ENCODE measurements at places on chromosomes 11 and 22.

DNA sequence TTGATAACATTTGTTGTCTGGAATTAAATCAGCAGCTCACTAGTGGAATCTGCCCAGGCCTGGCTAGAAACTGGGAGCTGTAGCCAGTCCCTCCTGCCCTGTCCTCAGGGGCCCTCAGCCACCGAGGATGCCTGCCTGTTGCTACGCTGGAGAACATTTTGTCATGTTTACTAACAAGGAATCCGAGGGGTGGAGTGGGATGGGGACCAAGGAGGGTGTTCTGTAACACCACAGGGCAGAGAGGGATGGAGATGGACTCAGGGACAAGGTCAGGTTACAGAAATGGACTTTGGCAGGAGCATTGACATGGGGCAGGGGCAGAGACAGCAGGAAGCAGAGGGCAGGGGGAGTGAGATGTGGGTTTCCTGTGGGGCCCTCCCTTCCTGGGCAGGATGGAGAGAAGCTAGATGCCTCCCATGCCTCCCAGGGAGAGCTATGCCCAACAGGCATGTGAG is 45.8 kb upstream of the AMPD3 start:
- no peak for DNase-seq

DNA sequence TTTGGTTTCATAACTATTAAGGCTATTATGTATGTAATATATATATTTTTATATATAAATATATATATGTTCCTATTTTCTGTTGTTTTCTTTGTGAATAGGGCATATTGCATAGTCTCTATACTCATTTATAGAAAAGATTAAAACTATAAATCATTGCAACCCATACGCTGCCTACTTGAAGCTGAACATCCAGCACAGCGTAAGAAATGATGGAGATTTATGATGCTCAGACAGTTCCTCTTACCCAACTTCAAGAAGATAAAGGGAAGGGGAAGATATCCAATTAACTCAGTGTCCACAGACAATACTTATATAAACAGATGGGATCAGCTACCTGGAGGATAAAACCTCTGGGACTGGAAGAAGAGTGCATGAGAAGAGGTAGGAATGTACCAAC is 791.7 kb downstream of the FAM181B start:
- DNase-seq = no peak

GRCh38 chr11:104191124-104191523 is 27.2 kb upstream of the PDGFD start:
- DNase-seq = no peak

GRCh38 chr11:12189543-12190235 is 79.3 kb downstream of the MICAL2 start:
- peak; percentile 62 for DNase-seq

GRCh38 chr22:17012267-17012666 is 4.2 kb upstream of the GAB4 start:
- no peak for DNase-seq

DNA sequence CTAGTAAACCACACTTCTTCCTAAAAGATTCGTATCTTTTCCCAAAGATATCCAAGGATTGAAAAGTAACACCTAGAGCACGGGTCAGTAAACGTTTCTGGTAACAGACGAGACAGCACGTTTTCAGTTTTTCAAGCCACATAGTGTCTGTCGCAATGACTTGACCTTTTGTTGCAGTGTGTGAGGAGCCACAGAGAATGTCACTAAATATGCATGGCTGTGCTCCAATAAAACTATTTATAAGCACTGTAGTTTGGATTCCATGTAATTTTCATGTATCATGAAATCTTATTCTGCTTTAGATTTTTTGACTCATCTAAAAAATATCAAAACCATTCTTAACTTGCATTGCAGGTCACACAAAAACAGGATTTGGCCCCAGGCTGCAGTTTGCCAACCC is 18.3 kb upstream of the MICAL3 start:
- no peak for DNase-seq

GRCh38 chr11:94129512-94130297 is 1.1 kb downstream of the PANX1 start:
- peak; percentile 17 for DNase-seq

DNA sequence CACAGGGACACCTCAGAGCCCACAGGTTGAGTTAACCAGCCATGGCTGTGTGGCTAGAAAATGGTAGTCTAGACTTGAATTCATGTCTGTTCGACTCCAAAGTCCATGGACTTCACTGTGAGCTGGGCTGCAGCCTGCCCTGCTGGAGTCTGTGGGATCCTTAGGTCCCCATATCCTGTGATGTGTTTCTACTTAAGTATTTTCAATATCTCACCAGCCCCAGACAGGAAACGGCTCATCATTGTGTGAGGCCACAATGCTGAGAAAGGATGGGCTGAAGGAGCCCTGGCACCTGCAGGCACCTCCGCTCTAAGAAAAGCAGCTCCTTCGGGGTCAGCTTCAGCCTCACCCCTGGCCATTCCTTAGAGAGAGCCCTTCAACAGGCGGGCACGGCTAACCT is 93.1 kb downstream of the NAT10 start:
- DNase-seq = no peak

DNA sequence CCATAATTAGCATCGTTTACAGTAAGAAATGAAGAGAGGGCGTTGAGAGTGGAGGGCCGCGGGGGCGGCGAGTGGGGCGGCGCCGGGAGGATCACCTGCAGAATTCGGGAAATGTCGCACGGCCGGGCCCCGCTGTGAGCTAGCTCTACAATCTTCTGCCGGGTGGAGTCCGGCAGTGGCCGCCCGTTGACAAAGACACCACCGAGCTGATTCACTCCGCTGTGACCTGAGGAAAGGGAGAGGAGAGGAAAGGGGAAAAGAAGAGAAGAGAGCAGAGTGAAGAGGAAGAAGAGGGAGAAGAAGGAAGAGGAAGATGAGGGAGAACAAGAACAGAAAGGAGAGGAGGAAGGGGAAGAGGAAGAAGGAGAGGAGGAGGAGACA is 8.5 kb downstream of the PAX6 start:
- DNase-seq = no peak

DNA sequence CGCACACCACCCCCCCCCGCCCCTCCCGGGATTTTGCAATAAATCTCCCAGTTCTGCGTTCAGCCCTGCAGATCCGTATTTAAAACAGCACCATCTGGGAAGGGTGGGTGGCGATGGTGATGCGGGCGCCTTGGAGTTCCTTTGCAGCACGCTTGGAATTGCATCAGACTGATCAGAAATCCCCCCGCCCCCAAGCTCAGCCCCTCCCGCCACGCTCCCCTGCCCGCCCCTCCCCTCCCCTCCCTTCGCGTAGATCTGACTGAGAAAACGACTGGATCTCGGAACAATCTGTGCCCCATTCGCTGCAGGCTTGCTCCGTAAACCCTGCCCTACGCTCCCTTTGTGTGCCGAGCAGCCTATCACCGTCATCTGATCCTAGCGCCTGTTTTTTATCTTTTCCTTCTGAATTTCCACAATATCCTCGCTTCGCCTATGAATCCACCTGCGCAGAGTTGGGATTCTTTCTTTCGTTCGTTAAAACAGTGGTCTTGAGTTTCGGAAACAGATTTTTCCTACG is 18.1 kb upstream of the BDNF start:
- DNase-seq = no peak

GRCh38 chr11:79236541-79236971 is 204.3 kb downstream of the TENM4 start:
- no peak for DNase-seq

DNA sequence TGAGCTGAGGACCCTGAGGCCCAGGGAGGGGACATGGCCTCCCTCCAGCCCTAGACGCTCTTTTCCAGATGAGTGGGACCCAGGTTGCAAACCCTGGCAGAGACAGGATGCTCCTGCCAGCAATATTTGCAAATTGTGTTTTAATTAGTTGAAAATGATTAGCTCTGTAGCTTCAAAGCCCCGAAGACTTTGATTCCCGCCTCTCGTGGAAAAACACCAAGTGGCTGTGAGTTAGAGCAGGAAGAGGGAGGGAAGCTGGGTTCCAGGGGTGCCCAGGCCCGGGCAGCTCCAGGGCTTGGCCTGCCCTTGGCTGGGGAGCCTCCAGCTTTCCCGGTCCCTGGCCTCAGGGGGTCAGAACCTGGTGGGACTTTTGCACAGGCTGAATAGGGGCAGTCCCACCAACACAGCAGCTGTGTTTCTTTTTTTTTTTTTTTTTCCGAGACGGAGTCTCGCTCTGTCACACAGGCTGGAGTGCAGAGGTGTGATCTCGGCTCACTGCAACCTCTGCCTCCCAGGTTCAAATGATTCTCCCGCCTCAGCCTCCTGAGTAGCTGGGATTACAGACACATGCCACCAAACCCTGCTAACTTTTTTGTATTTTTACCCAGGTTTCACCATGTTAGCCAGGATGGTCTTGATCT is 101.6 kb upstream of the RTL6 start:
- no peak for DNase-seq

GRCh38 chr22:48310289-48310688 is 1517.4 kb downstream of the BRD1 start:
- DNase-seq = no peak

- peak; percentile 69 for DNase-seq
These were observed 3.6 kb downstream of the CD44 start for GRCh38 chr11:35142481-35143075.

DNA sequence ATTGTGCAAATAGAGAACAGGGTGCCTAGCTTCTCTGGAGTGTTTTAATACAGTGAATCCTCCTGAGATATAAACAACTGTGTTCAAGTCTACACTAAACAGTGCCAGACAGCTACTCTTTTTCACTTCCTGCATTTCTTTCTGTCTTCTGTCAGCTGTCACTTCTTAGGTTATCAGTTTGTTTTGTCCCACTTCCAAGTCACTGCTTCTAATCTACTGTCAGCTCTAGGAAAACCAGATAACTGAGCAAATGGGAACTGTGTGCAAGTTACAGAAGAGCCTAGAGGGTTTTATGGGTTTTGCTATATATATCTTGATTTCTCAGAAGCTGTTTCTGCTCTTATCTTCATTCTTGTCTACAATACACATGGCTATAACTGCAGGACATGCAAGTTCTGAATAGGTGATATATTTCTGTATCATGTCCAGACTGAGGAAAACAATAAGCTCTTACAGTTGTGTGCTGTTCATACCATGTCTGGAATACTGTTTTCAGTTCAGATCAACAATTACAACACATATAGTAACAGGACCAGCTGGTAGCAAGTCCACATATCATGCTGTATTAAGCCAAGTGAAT is 5.8 kb downstream of the PITPNB start:
- no peak for DNase-seq

DNA sequence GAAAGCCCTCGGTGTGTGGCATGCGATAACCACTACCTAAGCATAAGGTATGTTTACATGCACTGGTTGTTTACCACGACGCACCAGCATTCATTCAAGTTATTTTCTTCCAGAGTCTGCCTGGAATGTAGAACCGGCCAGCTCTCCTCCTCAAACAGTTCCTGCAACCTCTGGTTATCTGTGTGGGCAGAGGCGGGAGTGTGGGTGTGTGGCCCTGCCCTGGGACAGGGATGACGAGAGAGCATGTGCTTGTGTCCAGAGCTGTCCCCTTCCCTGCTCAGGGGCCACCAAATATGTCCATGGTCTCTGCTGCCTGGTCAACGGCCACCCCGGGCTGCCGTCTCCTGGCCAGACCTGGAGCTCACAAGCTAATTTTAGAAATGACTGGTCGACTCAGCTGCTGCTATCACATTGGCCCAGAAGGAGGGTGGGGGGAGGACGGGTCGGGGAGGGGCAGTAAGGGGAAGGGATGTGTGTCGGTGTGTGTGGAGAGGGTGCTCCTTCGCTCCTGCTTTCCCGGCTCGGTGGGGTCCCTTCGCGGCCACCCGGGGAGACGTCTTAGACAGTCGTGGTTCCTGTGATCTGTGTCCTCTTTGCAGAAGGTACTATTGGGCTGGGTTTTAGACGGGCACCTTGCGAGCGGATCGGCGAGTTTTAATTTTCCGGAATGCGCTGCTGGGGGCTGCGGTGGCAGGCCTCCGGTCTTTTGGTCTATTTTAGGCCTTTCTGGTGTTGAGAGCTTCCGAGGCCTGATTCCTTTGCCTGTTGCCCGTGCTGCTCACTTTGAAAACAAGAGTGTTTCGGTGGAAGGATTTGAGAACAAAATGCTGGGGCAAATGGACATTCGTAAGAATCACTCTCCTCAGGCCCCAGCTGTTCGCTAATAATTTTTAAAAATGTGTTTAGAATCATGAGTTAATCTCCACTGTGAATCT is at the start of gene MYO18B:
Gene MYO18B (plus strand): TSS at position 497 of the 935 bp plus-strand sequence. CDS start 18,905 bp downstream, outside the sequence.
- DNase-seq = no peak

DNA sequence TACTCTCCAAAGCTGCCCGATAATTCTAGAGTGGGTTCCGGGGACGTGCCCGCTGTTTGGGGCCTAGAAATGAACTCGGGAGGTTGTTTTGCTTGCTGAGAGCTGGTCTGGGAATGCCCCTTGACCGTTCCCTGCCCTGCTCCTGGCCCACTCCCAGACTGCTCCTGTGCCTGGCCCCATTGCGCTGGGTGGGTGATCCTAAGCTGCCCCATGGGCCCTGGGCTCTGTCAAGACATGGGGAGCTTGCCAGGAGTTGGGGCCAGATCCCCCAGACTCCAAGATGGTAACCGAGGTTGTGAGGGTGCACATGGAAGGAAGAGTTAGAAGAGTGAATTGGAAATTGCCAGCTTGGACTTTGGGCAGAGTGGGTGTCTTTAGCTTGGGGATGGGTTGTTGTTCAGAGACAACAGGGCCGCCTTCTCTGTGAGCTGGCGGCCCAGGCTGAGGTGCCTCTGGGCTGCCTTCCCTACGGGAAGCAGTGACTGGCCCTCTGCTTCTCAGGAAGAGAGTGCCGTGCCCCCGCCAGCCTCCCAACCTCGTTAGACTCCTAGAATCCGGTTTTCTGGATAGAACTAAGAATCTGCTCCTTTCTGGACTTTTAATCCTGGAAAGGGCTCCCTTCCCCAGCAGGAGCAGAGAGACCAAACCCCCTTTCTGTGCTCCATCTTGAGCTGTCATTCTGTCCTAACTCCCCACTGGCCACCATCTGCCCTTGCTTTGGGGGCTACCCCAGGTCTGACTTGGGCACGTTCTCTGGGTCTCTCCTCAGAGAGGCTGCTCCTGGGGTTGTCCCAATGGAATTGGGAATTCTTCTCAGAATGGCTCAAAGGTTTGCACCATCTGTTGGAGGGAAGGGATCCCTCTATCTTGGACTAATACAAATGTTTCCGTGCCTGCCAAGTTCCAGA is 1.8 kb downstream of the ST3GAL4 start:
- no peak for DNase-seq

DNA sequence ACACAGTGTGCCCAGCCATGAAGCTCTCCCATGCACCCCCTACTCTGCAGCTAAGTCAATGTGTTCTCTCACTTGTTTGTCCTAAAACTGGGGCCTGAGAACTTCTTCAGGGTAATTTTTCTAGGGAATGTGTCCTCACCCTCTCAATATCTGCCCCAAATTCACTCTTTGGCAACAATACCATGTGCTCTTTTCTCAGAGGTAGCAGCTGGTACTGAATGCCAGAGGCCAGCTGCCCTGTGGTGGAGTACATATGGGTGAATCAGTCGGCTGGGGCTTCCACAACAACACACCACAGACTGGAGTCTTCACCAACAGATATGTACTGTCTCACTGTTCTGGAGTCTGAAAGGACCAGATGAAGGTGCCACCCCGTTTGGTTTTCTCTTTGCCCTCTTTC is 97.7 kb upstream of the TOP3B start:
- DNase-seq = no peak

- DNase-seq = no peak
These were observed 19.5 kb upstream of the WNT7B start for GRCh38 chr22:45996241-45997076.

GRCh38 chr11:75966537-75967287 is 151.7 kb downstream of the UVRAG start:
- no peak for DNase-seq

Measured in CD4-positive, alpha-beta T cell treated with Interleukin-15 for 4 hours (primary cell).